ENCODE measurements at places on chromosomes 5 and 9.

GRCh38 chr5:96031811-96032261 is 70.2 kb upstream of the ELL2 start:
- no peak for DNase-seq

GRCh38 chr5:39186722-39187539 is 32.4 kb downstream of the FYB1 start:
- DNase-seq: no peak

DNA sequence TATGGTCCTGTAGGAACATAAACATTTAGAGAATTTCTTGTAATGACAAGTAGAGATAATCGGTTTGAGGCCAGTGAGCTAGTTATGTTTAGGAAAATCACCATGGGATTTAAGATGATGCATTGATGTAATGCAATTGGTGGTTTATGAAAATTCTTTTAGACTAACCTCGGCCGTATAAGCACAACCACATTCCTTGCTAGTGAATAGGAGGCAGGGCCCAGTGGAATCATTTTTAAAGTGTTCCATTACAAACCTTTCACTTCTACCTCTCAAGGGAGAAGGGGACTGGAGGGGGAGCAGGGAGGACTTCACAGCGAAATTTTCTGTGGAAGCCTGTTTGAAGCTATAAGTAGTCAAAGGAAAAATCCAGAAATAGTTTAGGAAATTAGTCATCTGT is 71.8 kb upstream of the NFIL3 start:
- DNase-seq: no peak

GRCh38 chr9:18478501-18479361 is 4.8 kb downstream of the ADAMTSL1 start:
- no peak for DNase-seq

- no peak for DNase-seq
Observed at GRCh38 chr5:58902305-58902704, 319.4 kb downstream of the RAB3C start.

GRCh38 chr5:102835717-102836116 is 80.6 kb downstream of the PAM start:
- no peak for DNase-seq

DNA sequence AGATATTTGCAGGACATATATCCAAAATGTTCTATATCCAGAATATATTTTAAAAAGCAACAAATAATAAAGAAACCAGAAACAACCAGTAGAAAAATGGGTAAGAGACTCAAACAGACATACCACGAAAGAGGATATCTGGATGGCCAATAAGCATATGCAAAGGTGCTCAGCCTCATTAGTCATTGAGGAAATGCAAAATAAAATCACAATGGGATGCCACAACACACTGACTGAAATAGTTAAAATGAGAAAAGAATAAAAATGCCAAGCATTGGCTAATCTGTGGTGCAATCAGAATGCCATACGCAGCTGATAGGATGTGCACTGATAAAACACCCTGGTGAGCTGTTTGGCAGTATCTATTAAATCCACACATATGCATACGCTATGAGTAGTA is 265.8 kb upstream of the ANKH start:
- DNase-seq: no peak

All from prostate gland (tissue), 2 donors.